T-helper 9 cell (primary cell): ENCODE measurements at places on chromosomes 13 and 19.
A peak's percentile ranks its signal among the peaks of the same experiment; 100 is the strongest.

DNA sequence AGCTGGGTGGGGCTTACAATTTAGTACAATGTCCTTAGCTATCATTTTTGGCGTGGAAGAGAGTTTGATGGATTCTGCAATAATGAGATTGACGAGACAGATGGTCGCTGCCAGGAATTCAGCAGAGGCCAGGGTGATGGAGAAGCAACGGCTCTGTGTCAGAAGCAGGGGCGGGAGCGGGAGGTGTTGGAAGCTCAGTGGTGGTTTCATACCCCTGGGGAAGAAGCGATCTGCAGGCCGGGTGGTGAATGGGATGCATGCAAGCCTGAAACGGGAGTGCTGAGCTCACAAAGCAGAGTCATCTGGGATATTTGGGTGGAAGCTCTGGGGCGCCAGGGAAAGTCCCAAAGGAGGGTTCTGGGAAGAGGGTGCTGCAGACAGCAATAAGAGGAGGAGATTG is 370.8 kb downstream of the ZNF536 start:
- no peak for DNase-seq

DNA sequence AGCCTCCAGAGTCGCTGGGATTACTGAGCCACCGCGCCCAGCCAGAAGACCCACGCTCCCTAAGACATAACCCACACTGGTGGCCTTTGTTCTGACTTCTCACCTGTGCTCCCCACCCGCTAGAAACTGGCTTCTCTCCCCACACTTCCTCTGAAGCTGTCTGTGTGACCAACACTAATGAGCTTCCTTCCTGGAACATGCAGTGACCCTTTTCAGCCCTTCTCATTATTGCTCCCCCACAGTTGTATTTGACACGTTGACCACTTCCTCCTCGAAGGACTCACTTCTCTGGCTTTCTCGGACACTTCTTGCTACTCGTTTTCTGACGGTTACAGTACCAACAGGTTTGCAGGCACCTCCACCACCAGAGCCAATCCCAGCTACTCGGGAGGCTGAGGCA is 10.9 kb downstream of the NCR1 start:
- no peak for DNase-seq

- no peak for DNase-seq
Observed at GRCh38 chr19:51458051-51458645, at the start of gene SIGLEC8. Gene SIGLEC8, minus strand, starts transcription at chr19:51458454. Its CDS starts 67 bp downstream, at chr19:51458387.

DNA sequence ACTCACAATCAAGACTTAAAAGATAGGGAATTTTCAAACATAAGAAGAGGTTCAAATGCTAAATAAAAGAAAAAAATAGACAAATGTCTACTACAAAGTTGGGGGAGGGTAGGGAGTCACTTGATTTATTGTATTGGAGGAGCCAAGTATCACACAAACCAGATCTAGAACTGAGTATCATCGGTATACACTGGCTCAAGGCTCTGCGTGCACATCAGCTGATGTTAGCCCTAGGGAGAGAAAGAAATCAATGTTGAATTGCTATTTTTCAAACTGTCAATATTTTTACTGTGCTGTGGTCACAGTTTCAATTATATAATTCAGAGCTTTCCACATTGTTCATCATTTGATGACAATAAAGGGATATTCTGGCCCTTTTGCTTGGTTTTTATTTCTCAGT is 54.9 kb upstream of the RXFP2 start:
- DNase-seq = no peak

DNA sequence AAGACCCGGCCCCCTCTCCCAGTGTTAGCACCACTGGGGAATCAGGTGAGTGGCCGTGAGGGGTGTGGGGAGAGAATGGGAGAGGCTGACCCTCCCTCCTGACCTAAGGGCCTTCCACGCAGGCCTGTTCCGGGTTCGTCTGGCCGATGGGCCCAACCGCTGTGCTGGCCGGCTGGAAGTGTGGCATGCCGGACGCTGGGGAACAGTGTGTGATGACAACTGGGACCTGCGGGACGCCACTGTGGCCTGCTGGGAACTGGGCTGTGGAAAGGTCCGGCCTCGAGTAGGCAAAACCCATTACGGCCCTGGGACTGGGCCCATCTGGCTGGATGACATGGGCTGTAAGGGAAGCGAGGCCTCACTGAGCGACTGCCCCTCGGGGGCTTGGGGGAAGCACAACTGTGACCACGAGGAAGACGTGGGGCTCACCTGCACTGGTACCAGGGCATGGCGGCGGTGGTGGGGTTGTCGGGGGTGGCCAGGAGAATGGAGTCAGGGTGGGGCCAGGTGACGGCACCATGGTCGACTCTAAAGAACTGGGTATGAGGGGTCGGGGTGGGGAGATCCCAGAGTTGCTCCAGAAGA is 12.2 kb downstream of the SSC5D start:
- no peak for DNase-seq

- DNase-seq = no peak
Observed at GRCh38 chr13:97141097-97141496, 81.0 kb upstream of the MBNL2 start.

- no peak for DNase-seq
Observed at GRCh38 chr19:17576758-17577456, 21.5 kb downstream of the COLGALT1 start.

DNA sequence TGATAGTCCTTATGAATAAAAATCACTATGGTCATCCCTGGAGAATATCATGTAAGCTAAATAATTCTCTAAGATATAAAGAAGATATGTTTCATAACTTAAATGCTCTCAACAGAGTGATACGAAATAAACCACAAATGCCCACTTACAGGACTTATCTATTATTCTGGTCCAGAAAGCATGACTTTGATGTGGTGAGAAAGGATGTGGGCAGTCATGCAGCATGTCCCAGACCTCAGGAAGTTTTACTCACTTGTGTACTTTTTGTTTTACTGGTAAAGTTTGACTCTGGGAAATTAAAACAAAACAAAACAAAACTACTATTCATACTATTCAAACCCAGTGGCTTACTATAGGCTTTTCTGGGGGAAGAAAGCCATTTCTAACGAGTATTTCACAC is 483.2 kb upstream of the SLITRK6 start:
- no peak for DNase-seq

DNA sequence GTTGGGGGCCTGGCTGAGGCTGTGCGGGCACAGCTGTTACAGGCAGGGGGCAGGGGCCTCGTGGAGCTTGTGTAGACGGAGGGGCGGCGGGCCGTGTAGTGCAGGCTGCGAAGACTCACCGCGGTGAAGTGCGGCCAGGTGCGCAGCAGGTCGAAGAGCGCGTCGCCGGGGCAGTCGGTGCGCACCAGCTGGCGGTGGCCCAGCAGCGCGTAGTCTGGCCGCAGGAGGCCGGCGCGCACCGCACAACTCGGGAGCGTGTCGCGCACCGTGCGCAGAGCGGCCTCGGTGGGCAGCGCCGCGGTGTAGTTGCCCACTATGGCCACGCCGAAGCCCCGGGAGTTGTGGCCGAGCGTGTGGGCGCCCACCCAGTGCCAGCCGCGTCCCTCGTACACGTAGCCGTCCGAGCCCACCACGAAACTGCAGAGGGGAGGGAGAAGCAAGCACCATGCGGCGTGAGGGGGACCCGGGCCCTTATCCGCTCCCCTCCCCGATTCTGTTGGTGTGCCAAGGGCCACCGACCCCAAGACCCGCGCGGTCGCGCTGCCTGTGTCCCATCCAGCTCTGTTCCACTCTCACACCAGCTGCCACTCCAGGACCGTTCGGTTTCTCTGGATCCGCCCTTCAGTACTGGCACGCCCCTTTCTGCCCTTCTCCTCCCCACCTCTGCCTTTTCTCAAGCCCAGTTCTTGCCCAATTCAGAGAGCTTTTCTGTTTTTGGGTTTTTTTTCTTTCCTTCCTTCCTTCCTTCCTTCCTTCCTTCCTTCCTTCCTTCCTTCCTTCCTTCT is 5.4 kb upstream of the RASAL3 start:
- DNase-seq = peak; percentile 17

- no peak for DNase-seq
Observed at GRCh38 chr13:73074014-73074413, 15.2 kb downstream of the KLF5 start.

DNA sequence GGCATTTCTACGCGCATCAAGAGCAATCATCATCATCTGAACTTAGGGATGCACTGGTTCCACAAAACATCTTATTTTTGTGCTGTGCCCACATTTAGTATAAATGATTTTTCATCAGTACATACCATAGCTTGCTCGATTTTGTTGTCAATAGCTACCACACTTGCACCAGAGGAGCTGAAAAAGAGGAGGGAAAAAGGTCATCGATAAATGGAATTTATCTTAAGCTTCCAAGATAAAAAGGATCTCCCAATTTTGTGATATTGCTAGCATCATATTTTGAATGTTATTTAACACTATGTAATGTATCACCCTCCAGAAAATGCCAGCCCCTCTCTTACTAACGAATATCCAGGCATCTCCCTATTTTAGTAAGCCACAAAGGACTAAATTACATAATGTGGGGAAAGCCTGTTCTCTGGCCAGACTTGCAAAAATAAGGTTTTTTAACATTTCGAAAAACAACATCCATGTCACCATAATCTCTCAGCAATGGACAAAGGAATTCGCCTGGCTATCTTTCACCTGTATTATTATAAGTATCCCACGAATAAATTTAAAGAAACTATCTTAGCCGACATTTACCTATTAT is 62.4 kb downstream of the SERP2 start:
- DNase-seq = no peak

DNA sequence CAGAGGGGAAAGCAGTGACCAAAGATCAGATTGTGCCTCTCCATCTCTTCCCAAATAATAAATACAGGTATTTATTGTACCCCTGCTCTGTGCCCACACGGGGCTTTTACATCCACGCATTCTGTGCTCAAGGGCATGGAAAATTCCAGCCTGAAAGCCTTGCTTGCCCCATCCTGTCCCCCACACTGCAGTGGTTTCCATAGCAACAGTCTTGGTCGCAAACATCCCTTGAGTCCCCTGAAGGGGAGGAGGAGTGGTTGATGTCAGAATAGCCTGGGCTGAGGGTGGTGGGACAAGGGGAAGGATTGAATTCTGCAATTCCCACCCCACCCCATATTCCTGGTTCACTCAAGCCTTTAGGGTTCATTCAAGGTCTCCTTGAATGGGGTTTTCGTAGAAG is 41.0 kb upstream of the USP29 start:
- DNase-seq = no peak

- DNase-seq = no peak
Observed at GRCh38 chr19:55345818-55346724, 6.4 kb downstream of the KMT5C start.

GRCh38 chr19:12111176-12111575 is 29.0 kb downstream of the ZNF20 start:
- DNase-seq = no peak

DNA sequence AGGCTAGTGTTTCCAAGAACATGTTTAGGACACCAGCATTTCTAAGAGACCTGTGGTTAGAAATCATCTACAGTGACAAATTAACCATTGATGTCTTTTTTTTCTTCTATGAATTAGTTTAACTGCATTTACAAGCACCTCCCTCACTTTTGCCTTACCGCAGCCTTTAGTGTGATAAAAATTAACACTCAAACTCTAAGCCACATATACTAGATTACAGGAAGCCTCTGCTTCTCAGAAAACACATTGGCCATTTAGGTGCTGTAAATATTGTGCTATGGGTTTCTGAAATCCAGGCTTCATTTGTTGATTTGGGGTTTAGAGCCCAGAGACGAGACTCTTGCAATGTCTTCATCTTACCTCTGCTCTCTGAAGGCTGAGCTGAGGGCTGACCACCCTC is 34.6 kb upstream of the OLFM4 start:
- no peak for DNase-seq

GRCh38 chr13:46598820-46599180 is 45.8 kb downstream of the LRCH1 start:
- no peak for DNase-seq

- DNase-seq = no peak
Observed at GRCh38 chr19:6216996-6217751, 62.6 kb downstream of the MLLT1 start.

DNA sequence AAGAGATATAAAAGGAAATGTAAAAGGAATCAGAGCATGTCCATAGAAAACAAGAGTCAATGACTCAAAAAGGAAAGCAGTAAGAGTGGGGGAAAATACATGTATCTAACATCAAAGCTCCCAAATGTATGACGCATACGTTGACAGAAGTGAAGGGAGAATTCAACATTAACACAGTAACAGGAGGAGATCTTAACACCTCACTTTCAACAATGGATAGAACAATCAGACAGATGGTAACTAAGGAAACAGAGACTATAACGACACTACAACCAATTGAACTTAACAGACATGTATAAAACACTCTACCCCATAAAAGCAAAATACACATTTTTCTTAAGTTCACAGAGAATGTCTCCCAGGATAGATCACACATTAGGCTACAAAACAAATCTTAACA is 774.8 kb upstream of the ARGLU1 start:
- DNase-seq = no peak
